ENCODE measurements at places on chromosomes 2 and 18. TPM values are rescaled to one million over a fixed set of nuclear protein-coding genes. Genes with fewer than 3 reads are reported as not detected.

Gene RFTN2
- not detected for total RNA-seq

Gene GAL3ST2
- total RNA-seq: not detected

Gene VWC2L
- total RNA-seq: not detected

Gene SULT1C4
- not detected for total RNA-seq

Gene HSBP1L1
- 32.7 TPM for total RNA-seq
